ENCODE measurements at places on chromosomes 12 and 14.

GRCh38 chr14:100015251-100015655 lies 50.0 kb upstream of the EVL start:
- no peak for DNase-seq

DNA sequence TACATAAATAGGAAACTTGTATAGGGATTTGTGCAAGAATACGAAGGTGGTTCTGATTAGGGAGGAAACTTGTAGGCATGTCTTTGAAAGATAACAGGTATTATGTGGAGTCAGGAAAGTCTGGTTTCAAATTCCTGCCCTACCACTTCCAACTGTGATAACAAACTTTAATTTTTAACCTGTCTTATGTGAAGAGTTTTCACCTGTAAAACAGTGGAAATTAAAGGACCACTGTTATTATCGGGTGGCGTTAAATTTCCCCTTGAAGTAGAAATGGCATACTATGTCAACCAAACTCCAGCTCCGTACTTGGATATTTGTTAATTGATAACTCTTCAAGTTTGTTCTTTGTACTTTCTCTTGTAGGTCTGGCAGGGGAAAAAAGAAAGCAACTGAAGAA lies 6.1 kb downstream of the OR6C1 start:
- no peak for DNase-seq

DNA sequence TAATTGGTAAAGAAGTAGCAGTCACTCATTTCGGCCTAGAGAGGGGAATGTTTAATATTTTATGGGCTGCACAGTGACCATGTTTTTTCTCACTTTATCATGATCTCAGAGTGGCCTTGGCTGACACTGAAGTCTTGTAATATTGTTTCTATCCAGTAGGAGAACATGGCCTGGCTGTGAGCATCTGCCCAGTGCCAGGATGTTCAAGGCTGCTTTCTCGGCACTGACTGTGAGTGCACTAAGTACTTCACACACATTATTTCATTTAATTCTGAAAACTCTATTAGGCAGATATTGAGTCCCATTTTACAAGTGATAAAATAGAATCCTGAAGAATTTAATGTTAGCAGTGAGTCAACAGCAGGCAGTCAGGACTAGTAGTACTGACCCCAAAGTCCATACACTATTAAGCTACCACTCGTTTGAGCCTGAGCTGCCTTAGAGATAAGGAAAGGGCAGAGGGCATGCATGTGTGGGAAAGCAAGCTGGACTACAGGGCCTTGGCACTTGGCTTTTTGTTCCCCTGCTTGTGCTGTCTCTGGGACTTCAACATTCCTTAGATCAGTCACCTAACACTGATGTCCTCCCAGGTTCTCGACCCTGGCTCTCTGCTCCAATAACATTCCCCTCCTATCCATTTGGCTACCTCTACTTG lies 42.2 kb upstream of the APPL2 start:
- DNase-seq, result no peak

- no peak for DNase-seq
These were observed 62.3 kb upstream of the TMPO start for GRCh38 chr12:98453070-98453469.

DNA sequence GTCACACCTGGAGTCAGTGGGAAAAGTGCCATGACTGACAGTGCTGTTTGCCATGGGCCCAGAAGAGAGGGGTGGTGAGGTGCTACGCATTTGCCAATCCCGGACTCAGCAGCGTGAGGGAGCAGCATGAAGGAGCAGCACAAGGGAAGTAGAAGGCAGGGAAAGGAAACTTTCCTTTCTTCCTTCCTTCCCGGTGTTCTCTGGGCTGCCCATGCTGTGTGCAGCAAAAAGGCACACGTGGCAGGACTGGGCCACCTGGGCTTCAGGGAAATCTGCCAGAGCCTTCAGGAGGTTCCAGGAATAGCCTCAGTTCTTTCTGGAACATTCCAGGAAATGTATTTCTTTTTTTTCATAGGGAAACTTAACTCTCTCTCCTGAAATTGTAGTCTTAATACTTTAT lies 23.0 kb downstream of the TRIM9 start:
- no peak for DNase-seq

- DNase-seq, result no peak
These were observed 19.0 kb upstream of the NUDT14 start for GRCh38 chr14:105200074-105200473.

DNA sequence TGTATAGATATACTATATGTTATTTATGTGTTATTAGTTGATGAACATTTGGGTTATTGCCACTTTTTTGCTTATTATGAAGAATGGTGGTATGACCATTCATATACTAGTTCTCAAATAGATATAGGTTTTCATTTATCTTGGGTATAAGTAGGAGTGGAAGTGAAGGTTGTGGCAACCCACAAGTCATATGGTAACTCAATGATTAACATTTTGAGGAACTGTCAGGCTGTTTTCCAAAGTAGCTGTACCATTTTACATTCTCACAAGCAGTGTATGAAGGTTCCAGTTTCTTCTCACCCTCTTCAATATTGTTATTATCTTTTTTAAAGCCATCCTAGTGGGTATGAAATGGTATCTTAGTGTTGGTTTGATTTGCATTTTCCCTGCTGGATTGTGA lies 19.0 kb upstream of the MSRB3 start:
- no peak for DNase-seq

- no peak for DNase-seq
These were observed 410 bp downstream of the MYF6 start for GRCh38 chr12:80707830-80708258.

DNA sequence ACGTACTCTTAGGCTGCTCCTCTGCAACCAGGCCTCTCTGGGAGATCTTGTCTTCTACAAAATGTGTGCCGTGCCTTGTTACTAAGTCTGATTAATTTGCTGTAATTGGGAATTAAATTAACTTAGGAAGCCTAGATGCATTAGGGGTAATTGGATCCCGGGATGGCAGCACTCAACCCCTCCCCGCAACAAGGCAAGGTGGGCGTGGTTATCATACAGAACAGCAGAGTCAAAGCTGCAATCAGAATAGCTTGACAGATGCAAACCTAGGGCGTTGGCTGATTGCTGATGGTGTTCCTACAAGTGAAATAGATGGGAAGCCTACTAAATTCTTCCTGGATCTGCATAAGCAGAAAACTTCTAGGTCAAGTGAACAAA lies 34.5 kb upstream of the NFYB start:
- no peak for DNase-seq

DNA sequence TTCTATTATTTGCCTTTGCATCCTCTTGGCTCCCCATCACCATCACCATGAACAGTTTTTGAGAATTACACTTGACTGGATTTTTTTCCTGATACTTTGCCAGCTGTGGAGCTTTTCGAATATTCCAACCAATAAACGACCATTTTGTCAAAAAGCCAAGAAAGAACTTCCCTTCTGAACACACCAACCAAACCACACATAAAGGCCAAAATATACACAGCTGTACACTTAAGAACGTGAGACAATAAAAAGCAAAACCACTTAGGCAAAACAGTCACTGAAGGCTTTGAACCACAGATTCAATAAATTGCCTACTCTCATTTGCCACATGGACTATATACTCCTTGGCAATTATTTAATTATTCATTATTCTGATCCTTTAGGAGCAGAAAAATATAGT lies 1.1 kb downstream of the C14orf93 start:
- no peak for DNase-seq

- DNase-seq, result no peak
These were observed 94.5 kb downstream of the DNAI7 start for GRCh38 chr12:25100194-25101091.

GRCh38 chr12:42187799-42188198 lies 43.1 kb upstream of the GXYLT1 start:
- DNase-seq, result no peak

DNA sequence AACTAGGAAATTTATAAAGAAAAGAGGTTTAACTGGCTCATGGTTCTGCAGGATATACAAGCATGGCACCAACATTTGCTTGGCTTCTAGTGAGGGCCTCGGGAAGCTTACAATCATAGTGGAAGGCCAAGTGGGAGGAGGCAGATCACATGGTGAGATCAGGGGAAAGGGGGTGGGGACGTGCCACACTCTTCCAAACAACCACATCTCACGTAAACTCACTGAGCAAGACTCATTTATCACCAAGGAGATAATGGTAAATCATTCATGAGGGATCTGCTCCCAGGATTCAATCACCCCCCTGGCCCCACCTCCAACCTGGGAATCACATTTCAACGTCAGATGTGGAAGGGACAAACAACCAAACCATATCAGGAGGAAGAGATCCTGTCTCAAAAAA lies 35.8 kb downstream of the NUMB start:
- DNase-seq, result no peak

GRCh38 chr12:48045061-48045846 lies 41.0 kb upstream of the COL2A1 start:
- DNase-seq, result no peak

DNA sequence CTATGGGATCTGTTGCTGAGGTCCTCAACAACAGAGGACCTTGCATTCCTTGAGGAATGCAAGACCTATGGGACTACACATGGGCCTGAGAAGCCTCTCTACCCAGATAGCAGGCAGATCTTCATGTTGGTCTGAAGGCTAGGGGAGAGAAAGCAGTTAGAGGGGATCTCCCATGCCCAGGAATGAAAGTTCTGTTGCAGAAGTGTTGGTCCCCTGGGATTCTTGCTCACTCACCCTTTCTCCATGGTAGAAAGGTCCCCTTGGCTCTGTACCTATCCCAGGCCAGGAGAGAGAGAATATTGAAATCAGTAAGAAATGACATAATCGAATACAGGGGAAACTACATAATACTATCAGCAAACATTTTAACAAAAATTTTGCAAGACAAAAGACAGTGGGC lies 16.5 kb upstream of the KLRC1 start:
- no peak for DNase-seq

DNA sequence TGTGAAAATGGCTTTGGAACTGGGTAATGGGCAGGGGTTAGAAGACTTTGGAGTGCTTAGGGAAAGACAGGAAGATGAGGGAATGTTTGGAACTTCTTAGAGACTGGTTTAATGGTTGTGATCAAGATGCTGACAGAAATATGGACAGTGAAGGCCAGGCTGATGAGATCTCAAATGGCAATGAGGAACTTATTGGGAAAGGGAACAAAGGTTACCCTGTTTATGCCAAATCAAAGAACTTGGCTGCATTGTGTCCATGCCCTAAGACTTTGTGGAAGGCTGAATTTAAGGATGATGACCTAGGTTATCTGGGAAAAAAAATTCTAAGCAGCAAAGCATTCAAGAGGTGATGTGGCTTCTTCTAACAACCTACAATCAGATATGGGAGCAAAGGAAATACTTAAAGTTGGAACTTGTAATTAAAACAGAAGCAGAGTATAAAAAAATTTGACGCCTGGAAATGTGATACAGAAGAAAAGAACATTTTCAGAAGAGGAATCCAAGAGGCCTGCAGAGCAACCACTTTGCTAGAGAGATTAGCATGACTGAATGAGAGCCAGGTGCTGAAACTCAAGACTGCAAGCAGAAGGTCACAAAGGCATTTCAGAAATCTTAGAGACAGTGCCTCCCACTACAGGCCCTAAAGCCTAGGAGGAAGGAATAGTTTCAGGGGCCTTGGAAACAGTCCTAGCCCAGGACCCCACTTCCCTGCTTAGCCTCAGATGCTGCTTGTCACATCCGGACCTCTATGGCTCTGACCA lies 65.6 kb upstream of the FLRT2 start:
- DNase-seq, result no peak

DNA sequence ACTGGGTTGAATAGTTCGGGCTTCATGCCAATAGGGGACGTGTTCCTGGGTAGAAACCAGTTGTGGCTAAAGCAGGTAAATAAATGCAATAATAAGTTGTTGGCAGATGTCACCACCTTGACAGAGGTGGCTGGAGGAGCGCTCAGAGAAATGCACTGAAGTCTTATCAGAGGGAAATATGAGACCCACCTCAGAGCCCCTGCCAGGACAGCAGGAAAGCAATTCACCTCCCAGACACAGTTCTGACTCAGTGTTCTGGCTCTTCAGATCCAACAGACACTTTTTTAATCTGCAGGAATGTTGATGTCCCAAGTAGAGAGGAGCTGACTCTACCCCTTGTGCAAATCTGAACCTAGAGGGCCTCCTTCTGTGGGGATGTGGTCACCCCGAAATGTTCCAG lies 687.1 kb upstream of the FBXO33 start:
- DNase-seq, result no peak

DNA sequence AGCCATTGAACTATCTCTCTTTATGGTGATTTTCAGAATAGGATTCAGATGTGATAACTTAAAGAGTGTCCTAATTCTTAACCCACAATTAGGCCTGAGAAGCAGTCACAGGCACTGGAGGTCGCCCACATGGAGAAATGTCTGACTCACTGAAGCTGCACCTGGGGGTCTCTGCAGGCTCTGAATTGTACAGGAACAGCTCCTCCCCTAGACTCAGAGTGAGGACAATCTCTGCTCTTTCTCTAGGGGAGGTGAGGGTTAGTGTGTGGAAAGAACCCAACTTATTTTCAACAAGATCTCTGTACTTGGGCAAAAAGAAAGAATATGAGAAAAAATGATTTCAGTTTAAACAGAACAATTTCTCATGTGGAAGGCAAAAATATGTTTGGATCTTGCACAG lies 1124.6 kb downstream of the TMEM121 start:
- DNase-seq, result no peak

- DNase-seq, result no peak
These were observed 7.4 kb downstream of the MAP4K5 start for GRCh38 chr14:50524731-50525515.

DNA sequence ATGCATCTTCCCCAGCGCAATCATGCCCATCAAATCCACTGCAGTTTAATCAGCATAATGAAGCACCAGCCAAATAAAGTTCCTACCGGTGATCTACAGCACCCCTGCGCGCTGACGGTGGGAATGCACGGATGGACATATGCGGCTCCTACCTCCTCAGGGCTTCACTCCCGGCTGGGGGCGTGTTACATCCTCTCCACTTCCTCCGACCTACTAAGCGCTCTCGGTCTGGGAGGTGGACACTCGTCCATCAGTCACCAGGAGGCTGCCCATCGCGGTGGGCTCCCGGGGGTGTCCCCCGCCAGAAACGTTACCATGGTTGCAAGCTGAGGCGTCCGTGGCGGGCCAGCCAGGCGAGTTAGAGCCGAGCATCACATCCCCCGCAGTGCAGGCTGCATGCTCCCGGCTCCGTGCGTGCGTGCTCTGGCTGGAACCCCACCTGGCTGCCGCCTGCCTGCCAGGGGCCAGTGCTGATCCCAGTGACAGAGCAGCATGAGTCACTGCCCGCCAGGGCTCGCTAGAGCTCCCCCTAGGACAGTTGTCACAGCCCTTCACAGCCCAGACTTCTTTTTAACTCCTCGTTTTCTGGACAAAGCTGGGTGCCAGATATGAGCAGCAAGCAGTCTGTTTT lies 73.0 kb downstream of the CIT start:
- peak; percentile 70 for DNase-seq

All from urothelium cell line (cell line).